ENCODE measurements at places on chromosomes 3 and 15.

- no peak for DNase-seq
These were observed 14.1 kb downstream of the APH1B start for GRCh38 chr15:63291507-63291906.

DNA sequence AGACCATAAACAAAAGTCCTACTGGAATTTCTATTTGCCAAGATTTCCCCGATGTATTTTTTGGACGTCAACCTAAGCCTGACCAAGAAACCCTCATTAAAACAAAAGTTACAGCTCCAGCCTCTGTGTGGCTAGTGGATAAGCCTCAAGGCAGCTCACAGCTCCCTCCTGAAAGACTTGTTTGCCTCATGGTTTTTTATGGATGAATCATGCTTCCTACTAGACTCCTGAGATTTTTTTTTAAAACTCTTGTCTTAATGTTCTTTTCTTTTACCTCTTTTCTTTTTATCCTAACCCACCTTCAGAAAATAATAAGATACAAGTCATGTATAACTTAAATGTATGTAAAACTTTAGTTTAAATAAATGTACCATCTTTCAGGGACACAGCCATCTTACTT, 52.4 kb downstream of the SUCNR1 start:
- DNase-seq = no peak

- no peak for DNase-seq
These were observed 31.2 kb downstream of the PLA1A start for GRCh38 chr3:119628816-119629445.

GRCh38 chr3:191383124-191383523, 52.8 kb upstream of the UTS2B start:
- no peak for DNase-seq

GRCh38 chr15:91338766-91339165, 238.7 kb downstream of the SV2B start:
- DNase-seq = no peak

DNA sequence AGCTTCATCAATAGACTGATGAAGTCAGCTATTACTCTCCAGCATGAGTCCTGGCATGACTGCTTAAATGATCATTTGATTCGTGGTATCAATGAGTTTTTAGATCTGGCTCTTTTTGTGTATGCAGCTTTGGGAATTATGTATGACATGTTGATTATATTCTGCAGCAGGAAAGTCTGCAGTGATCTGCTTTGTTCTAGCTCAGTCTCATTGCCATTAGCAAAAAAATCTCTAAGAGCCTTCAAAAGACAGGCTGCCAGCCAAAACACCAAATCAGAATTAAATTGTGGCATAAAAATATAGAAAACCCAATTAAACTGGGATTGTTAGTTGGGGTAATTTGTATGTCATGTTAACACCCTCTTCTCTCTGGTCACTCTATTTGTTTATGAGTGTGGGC, 1021.0 kb upstream of the SEMA6D start:
- no peak for DNase-seq

DNA sequence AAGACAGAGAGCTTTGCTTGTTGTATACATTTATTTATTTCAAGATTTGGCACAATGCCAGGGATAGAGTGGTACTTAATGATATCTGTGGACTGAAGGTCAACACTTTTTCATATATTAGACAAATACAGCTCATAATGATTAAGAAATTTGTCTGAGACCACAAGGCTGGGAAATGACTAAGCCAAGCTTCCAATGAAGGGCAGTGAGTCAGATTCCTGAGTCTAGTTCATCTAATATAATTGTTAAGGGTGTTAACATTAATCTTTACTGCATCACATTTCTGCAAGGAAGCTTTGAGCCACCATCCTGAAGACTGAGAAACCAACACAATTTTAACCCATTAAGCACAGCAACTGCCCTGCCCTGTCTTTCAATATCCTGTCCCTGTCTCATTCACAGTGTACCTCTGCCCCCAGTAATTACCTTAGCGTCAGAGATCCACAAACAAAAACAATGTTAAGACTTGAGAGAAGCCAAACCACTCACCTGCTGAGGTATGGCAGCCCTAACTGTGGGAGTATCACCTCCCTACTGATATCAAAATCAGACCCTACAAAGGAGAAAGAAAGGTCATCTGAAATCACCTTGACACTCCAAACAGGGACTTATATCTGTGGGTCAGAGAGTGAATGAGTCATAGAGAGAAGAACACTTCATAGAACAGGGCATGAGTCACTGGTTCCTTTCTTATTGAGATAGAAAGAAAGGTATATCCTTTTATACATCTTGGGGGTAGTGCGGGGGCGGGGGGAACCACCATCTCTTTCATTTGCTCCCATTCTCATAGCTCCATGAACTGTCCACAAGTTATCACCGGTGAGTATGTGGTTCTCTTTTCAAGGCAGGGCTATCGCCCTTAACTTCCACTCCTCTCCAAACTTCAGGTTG, 74.7 kb downstream of the MAGI1 start:
- DNase-seq = peak; percentile 8

DNA sequence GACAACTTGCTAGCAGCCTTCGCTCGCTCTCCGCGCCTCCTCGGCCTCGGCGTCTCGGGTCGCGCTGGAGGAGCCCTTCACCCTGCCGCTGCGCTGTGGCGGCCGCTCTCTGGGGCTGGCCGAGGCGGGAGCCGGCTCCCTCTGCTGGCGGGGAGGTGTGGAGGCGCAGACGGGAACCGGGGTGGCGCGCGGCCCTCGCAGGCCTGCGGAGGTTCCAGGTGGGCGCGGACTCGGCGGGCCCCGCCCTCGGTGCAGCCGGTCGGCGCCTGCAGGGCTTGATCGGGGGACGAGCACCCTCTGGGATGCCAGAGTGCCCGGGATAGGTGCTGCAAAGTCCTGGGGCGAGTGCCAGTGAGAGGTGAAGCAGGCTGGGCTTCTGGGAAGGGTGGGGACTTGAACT, 989.9 kb downstream of the ROBO2 start:
- DNase-seq = no peak

GRCh38 chr3:41900265-41900664, 61.6 kb downstream of the ULK4 start:
- no peak for DNase-seq

DNA sequence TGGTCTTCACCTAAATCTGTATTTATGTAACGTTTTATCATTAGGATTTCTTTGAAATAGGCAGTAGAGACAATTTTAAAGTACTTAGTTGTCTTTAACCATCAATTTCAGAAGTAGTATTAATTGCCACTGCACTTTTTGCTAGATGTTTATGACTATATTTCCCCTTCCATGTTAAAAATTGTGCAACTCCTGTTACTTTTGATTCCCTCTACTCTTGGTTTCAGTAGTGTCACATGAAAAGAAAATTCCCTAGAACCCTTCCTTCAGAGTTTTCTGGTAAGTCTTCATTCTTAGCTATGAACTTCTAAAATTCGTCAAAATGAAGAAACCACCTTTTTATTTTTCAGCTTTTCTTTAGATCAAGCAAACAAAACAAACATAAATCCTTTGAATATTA, 7.1 kb downstream of the PIAS1 start:
- DNase-seq = no peak

DNA sequence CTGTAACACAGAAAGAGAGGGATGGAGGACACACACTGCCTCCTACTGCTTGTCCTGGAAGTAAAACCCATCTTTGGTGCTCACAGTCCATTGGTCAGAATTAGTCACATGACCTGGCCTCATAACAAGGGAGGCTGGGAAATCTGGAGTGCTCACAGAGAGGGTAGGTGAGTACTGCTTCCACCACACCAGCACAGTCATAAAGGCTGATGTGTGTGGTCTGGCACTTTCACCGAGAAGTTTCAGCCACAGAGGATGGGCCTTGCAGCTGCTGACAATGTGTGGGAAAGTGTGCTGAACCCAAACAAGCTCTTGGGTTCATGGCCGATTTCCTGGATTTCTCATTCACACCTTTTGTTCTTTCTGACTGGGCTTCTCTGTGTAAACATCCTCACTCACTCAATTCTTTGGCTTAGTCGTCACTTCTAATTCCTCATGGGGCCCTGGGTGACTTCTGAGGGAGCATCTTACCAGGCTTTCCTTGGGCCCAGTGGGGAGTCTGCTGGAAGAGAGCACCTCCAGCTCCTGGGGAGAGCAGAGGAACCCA, 100.7 kb downstream of the ASB7 start:
- no peak for DNase-seq

DNA sequence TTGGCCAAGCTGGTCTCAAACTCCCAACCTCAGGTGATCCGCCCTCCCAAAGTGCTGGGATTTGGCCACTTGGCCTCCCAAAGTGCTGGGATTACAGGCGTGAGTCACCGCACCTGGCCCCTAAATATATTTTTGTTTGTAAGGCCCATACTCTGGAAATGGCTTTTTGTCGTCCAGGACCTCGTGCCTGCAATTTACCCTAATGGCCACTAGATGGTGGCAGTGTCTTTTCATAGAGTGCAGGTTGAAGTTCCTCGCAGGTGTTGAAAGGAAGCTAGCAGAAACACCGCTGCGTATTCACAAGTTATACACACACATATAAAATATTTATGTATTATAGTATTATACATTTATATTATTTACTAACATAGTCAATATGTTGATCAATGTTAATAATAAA, 97.2 kb downstream of the LRTM1 start:
- DNase-seq = no peak

DNA sequence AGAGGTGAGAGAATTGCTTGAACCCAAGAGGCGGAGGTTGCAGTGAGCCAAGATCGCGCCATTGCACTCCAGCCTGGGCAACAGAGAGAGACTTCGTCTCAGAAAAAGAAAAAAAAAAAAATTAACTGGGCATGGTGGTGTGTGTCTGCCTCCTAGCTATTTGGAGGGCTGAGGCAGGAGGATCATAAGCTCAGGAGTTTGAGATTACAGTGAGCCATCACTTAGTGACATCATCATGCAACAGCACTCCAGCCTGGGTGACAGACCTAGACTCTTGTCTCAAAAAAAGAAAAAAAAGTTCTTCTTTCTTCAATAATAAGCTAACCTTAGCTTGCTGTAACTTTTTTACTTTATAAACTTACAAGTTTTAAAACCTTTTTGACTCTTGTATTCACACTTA, 99.8 kb downstream of the SLMAP start:
- no peak for DNase-seq

- DNase-seq = no peak
These were observed 273.6 kb downstream of the THRB start for GRCh38 chr3:24220859-24221657.

DNA sequence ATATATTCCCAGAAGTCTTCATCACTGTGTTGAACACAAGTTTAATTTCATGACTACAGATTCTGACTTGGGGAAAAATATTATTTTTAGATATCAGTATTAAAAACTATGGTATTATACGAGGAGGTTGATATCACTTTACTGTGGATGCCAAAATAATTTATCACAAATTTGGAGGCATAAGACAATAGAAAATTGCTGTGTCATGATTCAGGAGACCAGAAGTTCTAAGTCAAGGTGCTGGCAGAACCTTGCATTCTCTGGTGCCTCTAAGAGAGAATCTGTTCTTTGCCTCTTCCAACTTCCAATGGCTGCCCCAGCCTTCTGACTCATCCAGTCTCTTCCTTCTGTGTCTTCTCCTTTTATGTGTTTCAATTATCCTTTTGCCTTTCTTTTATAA, 325.0 kb upstream of the CNTN4 start:
- no peak for DNase-seq

GRCh38 chr3:124843506-124844177, 43.5 kb downstream of the ITGB5 start:
- DNase-seq = no peak

DNA sequence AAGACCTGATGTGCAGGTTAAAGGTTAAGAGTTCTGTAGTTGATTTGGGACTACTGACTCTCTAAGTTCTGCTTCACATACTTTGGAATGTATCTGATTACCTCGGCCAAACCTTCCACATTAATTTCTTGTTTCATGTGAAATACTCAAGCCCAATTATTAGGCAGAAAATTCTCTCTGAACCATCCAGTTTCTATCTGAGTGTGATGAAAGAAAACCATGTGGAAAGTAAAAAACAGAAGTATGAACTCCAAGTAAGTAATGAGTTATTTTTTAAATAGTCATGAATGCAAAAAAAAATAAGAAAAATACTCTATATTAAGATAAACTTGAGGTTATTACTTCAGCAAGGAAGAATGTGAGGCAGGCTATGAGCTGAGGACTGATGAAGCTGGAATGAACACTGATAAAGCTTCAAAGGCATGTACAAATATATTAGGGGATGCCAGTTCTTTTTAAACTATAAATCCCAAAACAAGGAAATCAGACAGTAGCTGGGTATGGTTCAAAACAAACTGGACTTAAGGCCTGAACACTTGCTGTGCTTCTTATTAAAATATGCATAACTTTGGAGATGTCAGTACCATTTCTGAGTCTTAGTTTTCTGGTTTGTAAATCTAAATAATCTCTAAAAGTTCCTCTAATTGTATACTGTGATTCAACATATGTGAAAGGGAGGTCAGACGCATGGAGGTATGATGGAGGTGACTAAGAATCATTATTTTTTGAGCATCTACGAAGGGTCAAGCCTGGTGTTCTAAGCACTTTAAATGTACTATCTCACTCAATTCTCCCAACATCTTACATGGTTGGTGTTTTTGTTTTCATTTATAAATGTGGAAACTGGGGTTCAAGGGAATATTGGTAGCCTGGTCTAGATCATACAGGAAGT, 59.6 kb downstream of the COL6A6 start:
- no peak for DNase-seq

DNA sequence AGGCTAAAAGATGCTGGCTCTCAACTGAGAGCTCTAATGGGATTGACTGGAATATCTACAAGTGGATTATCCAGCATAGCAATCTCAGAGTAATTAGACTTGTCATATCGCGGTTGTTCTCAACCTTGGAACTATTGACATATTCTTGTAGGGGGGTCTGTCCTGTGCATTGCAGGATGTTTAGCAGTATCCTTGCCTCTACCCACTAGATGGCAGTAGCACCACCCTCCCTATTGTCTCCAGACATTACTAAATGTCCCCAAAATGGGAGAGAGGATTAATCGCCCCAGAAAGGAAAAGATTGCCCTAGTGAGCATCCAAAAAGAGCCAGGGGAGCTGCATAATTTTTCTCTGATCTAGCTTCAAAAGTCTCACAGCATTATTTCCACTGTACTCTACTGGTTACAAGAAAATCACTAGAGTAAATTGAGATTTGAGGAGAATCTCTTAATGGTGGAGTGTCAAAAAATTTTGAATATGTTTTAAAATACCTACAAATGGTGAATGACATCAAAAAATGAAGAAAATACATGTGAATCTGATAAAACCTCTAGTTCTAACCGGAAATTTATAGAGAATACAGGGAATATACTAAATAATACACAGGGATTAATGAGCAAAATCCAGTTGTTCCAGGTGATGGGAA, 388.2 kb upstream of the AGTR1 start:
- DNase-seq = no peak

DNA sequence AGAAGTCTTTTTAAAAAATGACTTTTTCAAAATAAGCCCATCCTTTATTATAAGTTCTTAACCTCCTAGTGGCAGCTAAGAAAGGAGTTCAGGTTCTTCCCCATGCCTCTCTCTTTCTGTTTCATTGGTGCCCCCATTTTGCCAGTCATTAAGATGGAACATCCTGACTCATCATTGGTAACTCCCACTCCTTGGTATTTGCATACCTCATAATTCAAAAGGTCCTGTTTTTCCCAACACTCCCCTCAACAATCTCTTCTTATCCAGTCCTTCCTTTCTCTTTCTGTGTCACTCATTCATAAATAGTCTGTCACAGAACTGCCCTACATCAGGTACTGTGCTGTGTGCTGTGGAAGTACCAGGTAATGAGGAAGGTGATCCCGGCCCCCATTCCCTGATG, 394.0 kb downstream of the FOXP1 start:
- DNase-seq = no peak

GRCh38 chr3:171458864-171459136, 1.4 kb downstream of the TNIK start:
- no peak for DNase-seq

All from activated naive CD4-positive, alpha-beta T cell treated with Interleukin-2 at 50 U/mL for 16 hours (primary cell).